ENCODE measurements at places on chromosomes 5 and 9.

- no peak for DNase-seq
Observed at GRCh38 chr5:65104831-65105230, 336.1 kb downstream of the CWC27 start.

DNA sequence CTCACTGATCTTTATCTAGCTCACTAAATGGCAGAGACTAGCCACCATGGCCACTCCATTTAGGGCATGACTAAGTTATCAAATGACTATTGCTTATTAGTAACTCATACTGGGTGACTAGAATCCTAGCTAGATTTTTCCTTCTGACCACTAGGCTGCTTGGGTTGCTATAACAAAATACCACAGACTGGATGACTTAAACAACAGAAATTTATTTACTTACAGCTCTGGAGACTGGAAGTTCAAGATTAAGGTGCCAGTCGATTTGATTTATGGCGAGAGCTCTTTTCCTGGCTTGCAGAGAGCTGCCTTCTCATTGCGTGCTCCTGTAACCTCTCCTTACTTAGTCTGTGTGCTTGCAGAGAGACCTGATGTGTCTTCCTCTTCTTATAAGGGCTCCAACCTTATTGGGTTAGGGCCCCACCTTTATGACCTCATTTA is 55.0 kb upstream of the APC start:
- no peak for DNase-seq

GRCh38 chr9:133401588-133401987 is 16.2 kb downstream of the REXO4 start:
- DNase-seq: no peak

DNA sequence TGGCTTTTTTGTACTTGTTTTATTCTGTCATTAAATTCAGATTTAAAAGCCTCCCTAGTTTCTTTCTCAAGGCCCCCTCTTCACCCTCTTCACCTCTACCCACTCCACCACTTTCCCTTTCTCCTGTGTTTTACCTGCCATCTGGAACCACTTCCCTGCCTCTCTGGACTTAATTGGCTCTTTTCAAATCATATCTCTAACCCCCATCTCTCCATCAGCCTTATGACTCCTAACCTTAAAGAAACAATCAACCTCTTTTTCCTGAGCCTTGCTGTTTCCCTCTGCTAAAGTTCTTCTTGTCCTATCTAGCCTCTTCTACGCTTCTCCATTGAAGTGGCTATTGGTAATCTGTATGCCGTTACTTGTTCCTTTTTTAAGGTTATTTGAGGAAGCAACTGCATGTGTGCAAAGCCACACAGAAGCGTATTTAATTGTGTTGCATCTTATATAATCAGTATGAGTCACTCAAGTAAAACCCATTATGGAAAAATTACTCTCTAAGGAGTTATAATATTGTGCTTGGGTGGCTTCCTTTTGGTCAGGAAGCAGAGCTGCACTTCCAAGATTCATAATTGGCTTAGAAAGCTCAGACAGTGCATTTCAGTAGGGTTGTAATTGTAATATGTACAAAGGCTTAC is 653.6 kb upstream of the ITGA1 start:
- no peak for DNase-seq

- no peak for DNase-seq
Observed at GRCh38 chr5:151902215-151902614, 22.4 kb downstream of the GLRA1 start.

DNA sequence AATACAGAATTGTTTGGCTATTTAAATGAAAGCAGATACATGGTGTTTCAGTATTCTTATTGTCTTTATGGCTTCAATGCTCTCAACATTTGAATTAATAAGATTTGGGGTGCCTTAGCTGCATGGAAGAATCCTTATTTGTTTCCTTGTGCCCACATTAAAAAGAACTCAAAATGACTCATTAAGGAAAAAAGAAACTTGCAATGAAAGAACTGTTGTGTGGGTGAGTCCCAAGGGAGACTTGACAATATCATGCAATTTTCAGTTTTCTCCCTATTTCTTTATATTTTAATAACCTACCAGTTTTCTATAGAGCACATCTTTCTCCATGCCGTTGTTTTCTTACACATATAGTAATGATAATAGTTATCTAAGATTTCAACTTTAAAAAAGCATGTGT is 404.0 kb downstream of the PDE4D start:
- peak; percentile 53 for DNase-seq

DNA sequence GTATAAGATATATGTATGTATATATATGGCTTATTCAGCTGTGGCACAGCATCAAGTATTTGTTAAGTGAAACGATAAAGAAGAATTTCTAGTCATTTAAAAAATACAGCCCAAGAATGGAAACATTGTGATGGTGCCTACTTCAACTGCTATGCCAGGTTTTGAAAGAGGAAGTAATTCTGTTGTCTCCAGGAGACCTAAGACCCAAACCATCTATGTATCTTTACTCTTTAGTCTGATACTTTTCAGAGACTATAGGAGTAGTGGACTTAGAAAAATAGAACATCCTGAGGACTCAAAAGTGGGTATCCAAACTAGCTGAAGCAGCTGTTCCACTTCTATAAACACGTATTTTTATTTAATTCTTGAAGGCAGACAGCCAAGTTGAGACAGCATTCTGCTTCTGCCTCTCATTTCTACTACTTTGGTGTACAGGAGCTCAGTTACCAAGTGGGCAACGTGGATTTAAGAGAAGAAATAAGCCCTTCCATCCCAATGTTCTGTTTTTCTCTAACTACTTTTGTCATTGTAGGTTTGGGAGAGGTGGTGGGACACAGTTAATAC is 110.7 kb downstream of the RPS23 start:
- DNase-seq: no peak

DNA sequence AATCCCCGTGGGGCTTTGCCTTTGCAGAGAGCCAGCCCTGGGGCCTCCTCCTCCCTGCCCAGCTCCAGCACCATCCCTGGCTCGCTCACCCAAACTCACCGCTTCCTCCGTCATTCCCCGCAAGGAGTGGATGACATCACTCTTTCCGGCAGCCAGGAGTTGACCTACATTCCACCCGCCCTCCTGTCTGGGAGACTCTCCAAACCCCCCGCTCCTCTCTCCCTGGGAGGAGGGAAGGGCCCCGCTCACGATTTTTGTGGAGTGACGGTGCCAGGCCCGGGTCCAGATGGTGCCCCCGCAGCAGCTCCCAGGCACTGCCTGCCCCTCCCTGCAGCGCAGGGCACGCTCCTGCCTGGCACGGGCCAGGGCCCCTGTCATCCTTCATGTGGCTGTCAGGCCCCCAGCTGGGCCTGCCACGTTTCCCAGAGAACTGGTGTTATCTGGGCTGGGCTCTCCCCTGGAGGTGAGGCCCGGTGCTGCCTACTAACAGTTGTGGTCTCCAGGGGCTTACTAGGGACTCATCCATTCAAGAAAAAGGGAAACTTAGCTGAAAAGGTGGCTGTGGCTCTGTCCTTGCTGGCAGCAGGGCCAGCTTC is 52.3 kb downstream of the NTNG2 start:
- DNase-seq: no peak

- no peak for DNase-seq
Observed at GRCh38 chr9:38023661-38024035, 45.4 kb downstream of the SHB start.

GRCh38 chr5:151448038-151448985 is 909 bp downstream of the SLC36A1 start:
- DNase-seq: peak; percentile 6

DNA sequence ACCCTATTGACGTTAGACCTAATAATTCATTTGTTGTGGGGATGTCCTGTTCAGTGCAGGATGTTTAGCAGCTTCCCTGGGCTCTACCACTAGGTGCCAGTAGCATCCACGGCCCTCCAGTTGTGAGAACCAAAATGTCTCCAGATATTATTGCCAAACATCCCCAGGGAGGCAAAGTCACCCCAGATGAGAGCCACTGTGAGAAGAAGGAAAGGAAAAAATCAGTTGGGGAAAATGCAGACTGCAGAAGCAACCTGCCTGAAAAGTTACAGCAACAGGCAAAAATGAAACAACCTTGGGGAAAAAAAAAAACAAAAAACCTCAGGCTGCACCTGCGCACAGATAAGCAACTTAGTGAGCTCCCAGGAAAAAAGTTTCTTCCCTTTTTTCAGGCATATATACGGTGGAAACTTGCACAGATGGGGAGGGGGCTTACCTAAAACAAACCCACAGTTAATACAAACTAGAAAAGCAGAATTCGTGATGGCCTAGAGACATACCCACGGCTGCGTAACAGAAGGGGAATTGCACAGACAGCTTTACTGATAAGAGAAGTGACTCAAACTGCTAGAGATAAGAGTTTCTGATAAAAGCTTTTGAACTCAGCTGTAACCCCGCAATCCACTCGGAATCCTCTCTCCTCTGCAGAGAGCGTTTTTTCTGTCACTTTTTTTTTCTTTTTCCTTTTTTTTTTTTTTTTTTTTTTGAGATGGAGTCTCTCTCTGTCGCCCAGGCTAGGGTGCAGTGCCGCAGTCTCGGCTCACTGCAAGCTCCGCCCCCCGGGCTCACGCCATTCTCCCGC is 29.8 kb upstream of the FBP1 start:
- peak; percentile 81 for DNase-seq

GRCh38 chr9:135198586-135199285 is 111.3 kb downstream of the OLFM1 start:
- DNase-seq: no peak

- peak; percentile 82 for DNase-seq
Observed at GRCh38 chr5:125412561-125413495, 666.4 kb upstream of the ZNF608 start.

GRCh38 chr5:62477801-62478200 is 65.2 kb downstream of the IPO11 start:
- DNase-seq: no peak

- DNase-seq: no peak
Observed at GRCh38 chr9:95595721-95596295, 79.0 kb upstream of the PTCH1 start.

GRCh38 chr5:158820891-158821290 is 278.8 kb downstream of the EBF1 start:
- DNase-seq: no peak

- no peak for DNase-seq
Observed at GRCh38 chr9:90827181-90827871, 25.7 kb downstream of the SYK start.
